ENCODE measurements at places on chromosomes 13 and 19. TPM values are rescaled to one million over a fixed set of nuclear protein-coding genes. Genes with fewer than 3 reads are reported as not detected.

- DNase-seq, result no peak
Measured at GRCh38 chr13:42393573-42394360, 121.8 kb downstream of the AKAP11 start.

DNA sequence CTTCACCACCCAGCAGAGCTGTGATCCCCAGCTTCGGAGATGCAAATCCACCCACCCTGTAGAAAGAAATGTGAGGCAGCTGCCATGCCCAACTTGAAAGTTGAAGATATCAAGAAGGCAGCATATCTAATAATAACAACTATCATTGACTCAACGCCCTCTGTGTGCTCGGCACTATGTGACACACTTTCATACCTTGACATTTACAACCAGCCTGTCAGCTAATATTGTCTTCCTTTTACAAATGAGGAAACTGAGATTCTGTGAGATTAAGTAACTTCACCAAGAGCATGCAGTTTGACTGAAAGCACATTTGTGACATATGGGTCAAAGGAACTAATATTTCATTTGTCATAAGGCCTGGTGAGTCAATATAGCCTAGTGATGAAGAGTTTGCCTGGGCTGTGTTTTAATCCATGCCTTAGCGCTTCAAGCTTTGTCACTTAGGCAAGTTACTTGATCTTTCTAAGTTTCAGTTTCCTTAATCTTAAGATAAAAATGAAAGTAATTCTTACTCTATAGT, 137.0 kb downstream of the FLT1 start:
- no peak for DNase-seq

DNA sequence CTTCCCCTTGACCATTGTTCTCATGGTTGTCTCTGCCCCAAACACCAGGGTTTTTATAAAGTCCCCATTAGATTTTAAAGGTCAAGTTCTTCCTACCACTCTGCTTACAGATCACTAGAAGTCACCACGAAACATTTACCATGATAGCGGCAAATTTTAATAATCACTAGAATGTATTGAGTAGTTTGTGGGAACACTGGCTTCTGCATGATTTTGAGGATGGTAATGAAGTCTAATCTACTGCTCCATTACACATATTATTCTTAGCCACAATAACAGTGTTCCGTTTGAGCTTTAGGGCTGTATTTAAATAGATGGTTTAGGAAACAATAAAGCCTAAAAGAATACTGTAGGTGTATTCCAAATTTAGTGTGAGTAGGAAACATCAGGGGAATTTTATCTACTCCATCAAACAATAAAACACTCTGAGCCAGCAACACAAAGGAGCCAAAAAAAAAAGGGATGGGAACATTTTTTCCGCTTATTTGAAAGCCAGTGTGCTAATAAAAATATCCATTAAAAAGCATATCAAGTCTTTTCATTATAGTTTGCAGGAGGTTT, 49.7 kb downstream of the KLF12 start:
- DNase-seq, result no peak

TRPM4 gene
- total RNA-seq, result 7.2 TPM

LONP1 gene
- total RNA-seq, result 49.8 TPM

All from omental fat pad (tissue), 4 donors.